ENCODE measurements at places on chromosomes 7 and 10.
A peak's percentile ranks its signal among the peaks of the same experiment; 100 is the strongest.

GRCh38 chr10:28878236-28878970 is 201.1 kb downstream of the BAMBI start:
- DNase-seq, result no peak

- peak; percentile 78 for DNase-seq
Observed at GRCh38 chr10:110502851-110503301, 5.2 kb downstream of the DUSP5 start.

DNA sequence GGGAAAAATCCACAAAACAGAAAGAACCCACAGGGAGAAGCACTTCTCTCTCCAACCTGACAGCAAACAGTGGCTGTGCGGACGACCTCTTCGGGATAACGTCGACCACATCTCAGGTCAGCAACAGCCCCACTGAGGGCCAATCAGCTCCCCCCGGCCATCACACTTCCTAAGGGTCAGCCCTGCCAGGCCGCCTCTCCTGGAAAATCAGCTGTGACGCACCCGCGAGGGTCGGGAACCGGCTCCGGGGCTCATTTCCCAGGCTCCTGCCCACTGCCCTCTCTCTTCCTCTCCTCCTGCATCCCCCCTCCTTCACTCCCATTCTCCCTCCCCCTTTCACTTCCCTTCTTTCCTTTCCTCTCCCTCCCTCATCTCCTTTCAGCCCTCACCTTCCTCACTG is 118.3 kb downstream of the DIP2C start:
- no peak for DNase-seq

- DNase-seq, result peak; percentile 82
Observed at GRCh38 chr7:47461161-47461560, 120.8 kb downstream of the TNS3 start.

DNA sequence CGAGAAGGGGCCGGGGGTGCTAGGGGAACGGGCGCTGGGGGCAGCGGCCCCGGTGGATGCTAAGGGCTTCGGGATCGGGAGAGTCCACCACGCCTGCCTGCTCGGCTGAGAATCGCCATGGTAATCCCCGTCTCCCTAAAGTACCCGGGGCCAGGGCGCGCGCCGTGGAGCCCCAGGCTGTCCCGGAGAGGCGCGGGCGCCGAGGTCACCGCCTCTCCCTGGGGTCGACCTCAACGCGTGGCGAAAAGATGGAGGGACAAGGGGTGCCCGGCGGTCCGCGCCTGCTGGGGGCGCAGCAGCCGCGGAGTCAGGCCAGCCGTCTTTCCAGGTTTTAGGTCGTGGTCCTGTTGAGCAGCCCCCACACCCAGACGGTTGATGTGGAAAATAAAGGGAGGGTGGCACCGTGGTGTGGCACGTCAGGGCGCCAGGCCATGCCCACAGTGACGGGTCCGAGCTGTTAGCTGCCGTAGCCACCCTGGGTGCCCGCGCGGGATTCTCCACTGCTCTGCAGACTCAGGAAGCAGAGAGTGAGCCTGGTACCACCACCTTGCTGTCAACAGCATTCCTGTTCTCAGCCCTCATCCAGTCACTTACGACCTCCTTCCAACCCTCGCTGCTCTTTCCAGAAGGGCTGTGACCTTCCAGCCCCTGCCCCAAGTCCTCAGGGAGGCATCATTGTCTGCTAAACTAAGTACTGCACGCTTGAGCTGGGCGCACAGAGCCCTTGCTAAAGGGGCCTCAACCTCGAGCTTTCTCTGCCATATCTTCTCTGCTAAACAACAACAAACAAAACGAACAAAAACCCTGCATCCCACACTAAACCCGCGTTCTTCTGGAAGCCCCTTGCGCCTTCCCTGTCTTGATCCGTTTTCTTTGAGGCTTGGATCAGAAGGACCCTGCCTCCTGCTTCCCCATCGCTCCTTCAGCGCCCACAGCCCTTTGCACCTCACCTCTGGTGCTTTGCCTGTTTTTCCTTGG is 666 bp downstream of the SMKR1 start:
- DNase-seq, result no peak

DNA sequence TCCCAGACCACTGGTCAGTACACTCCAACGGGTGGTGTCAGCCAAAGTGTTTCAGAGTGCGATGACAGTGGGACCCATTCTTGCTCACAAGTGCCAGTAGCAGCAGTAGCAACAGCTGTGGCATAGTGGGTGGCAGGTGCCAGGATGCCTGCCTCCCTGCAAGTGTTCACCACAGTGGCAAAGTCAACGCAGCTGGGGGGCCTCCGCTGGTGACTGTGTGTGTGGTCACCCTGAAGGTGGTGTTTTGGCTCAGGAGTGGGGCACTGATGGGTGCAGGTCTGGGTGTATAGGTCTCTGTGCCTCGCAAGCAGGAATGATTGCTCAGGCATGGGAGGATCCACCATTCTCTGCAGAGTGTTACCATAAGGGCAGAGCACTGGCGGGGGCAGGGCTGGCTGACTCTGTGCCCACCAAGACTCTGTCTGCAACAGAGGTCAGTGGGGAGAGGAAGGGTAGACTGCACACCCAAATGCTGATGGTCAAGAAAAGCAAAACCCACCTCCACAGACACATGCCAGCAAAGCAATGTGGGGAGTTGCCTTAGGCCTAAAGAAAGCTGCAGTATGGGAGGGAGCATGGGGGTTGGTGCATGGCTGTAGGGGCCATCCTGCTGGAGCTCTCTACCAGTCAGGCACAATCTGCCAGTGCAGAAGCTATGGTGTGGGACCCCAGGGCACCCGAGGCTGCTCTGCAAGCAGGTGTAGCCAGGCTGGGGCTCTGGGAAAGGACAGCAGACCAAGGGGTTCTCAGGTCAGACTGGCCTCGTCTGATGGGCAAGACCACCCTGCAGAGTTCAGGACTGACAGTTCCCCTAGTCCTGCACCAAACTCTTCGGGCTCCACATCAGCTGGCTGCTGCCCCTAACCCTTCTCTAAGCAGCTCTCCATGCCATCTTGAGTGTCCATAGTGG is 368.1 kb downstream of the CTNNA3 start:
- no peak for DNase-seq

GRCh38 chr7:104960741-104961448 is 53.1 kb upstream of the KMT2E start:
- DNase-seq, result no peak

- DNase-seq, result no peak
Observed at GRCh38 chr7:125033506-125033905, 103.9 kb upstream of the POT1 start.

- DNase-seq, result no peak
Observed at GRCh38 chr10:69640196-69640980, 10.3 kb downstream of the FAM241B start.

- DNase-seq, result no peak
Observed at GRCh38 chr10:68781613-68782574, 45.4 kb upstream of the STOX1 start.

- no peak for DNase-seq
Observed at GRCh38 chr10:70920519-70920918, 32.2 kb upstream of the PCBD1 start.

DNA sequence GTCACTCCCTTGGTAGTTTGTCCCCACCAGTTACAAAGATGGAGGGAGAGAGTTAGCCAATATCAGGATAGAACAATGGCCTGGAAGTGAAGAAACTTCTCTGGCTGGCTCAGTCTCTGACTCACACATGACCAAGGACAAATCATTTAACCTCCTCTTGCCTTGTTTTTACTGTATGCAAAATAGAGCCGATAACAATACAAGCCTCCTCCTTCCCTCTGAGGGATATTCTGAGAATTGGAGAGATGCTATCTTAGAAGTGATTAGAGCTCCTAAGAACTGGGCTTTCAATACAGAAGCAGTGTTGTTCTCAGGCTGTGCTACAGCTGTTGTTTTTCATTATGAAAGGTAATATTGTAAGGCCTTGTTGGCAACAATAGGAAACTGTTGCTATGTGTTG is 87.7 kb upstream of the EGR2 start:
- no peak for DNase-seq

- peak; percentile 54 for DNase-seq
Observed at GRCh38 chr7:76364198-76364584, 5.4 kb upstream of the YWHAG start.

- DNase-seq, result no peak
Observed at GRCh38 chr7:158655931-158656441, 48.6 kb downstream of the NCAPG2 start.
